Left renal pelvis (tissue), 4 donors: ENCODE measurements at places on chromosomes 11 and 22.

- no peak for DNase-seq
Observed at GRCh38 chr11:103970701-103971249, 65.7 kb upstream of the DDI1 start.

GRCh38 chr22:29872989-29873388, 10.0 kb upstream of the MTMR3 start:
- DNase-seq = no peak

DNA sequence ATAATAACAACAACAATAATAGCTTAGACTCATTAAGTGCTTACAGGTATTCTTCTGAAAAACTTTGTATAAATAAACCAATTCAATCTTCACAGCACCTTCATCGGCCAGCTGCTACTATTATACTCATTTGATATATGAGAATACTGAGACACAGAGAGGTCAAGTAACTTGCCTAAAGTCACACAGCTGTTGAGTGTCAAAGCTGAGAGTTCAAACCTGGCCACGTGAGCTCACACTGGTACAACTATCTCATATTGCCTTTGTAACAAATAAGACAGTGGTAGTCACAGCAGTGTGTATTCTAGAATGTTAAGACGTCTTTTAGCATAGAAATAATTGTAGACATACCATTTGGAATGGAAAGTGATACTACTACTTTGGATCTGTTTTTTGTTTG, 268.5 kb downstream of the NTM start:
- no peak for DNase-seq

- DNase-seq = no peak
Observed at GRCh38 chr11:83871054-83871453, 584.9 kb upstream of the CCDC90B start.

DNA sequence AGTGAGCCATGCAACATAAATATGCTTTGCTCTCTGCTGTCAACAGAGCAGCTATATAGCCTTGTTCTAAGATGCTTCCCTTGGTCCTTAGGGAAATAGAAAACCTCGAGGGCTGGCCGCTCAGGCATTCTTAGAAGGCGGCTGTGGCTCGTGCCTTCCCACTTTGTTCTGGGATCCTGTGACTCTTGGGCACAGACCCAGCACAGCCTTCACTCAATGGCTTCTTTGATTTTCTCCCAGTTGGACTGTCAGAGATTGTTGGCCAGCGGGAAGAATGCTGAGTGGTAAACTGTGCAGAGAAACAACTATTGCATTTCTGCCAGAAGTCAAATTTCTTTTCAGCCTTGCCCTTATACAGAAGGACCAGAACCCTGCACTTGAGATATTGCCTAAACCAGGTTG, 9.5 kb upstream of the MICAL2 start:
- no peak for DNase-seq

- DNase-seq = no peak
Observed at GRCh38 chr11:224424-224823, 11.7 kb downstream of the SIRT3 start.

GRCh38 chr22:18088825-18089568, 11.2 kb downstream of the PEX26 start:
- DNase-seq = no peak

- no peak for DNase-seq
Observed at GRCh38 chr22:39314251-39314971, 5.0 kb downstream of the RPL3 start.

GRCh38 chr11:46914363-46914762, 4.0 kb downstream of the LRP4 start:
- DNase-seq = no peak

DNA sequence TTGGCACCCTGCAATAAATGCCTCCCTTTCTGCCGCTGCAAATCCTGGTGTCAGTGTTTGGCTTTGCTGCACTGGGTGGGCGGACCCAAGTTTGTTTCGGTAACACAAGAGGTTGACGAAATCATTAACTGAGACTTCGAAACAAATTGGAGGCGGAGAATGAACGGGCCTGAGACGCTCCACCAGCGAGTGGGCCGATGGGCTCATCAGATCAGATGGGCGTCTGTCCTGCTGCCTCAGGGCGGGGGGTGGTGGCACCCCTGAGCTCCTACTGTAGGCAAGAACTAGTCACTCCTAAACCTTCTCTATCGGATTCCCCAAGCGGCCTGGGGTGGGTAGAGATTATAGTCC, 918 bp upstream of the CAPN5 start:
- no peak for DNase-seq

DNA sequence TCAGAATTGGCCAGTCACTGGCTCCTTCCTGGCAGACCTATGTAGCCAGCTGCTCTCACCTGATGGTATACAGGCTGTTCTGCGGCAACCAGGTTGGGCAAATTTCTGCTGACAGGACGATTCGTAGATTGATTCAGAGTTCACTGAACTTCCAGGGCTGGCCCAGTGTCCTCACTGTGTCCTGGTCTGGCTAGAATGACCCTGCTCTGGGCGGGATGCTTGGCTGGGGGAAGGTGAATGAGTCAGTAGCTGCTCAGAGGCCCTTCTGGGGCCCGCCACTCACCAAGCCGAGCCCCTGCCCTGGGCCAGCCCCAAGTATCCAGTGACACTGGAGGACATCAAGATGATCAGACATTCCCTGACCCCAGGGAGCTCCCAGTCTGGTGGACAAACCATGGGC, 62.9 kb upstream of the WNT11 start:
- no peak for DNase-seq

GRCh38 chr22:43772831-43773230, 39.3 kb downstream of the EFCAB6 start:
- DNase-seq = no peak

GRCh38 chr11:10979529-10979928, 121.7 kb upstream of the ZBED5 start:
- DNase-seq = no peak

DNA sequence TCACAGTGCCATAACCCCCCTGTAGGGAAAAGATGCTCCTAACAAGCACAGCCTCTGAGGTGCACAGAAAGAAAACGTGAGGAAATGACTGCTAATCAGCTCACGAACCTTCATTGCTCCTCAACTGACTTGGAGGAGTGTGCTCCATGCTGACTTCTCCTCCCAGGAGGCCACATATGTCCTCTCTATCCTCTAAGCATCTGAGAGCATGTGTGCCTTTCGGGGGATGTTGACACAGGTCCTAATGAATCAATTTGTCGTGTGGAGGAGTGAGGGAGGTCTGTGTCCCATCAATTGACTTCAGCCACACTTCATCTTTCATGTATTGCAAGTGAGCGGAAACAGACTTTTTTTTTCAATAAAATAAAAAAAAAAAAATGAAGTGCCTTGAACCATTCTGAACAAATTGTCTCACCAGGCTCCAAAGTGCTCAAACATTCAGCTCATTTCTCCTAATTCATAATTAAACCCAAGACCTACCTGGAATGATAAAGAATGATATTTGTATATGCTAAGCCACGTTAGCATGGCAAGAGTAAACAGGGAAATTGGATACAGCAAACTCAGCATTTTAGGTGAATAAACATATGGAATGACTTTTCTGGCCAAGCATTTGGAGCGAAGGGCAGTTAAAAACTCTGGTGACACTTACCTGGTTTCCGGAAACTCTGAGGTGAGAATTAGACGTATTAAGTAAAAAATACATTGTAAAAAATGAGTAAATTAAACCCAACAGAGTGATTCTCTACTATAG, 317.6 kb upstream of the FAT3 start:
- DNase-seq = no peak
